ENCODE measurements at places on chromosomes 7 and 10. TPM values are rescaled to one million over a fixed set of nuclear protein-coding genes. Genes with fewer than 3 reads are reported as not detected.

RPA3 gene
- 56.6 TPM for total RNA-seq

ZNF138 gene
- 5.6 TPM for total RNA-seq

TCAF2 gene
- 3.3 TPM for total RNA-seq

ANLN gene
- 133 TPM for total RNA-seq

POLR1F gene
- 27.7 TPM for total RNA-seq

DNA sequence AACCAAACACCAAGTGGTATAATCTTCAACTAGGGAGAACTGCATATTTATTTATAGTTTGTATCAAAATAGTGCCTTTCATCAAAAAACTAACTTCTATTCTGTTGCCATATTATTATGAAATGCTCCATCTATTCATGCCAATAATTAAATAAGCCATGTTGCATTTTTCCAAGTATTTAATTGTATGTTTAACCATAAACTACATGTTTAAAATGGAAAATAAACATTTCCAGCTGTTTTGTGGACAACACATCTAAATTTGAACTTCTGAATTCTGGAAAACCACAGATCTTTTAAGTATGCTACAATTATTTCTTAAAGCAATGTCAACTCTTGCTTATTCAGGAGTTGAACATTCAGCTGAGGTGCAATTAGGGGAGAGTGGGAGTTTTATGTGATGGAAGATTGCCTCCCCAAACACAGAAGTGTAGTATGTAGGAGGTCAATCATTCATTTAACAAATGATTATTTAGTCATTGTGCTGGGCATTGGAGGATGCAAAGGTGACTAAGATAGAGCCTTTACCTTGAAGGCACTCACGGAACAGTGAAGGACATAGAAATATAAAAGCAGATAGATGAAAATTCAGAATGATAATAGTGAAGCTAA lies 80.7 kb upstream of the PPP1R3C start:
- DNase-seq = no peak

DNA sequence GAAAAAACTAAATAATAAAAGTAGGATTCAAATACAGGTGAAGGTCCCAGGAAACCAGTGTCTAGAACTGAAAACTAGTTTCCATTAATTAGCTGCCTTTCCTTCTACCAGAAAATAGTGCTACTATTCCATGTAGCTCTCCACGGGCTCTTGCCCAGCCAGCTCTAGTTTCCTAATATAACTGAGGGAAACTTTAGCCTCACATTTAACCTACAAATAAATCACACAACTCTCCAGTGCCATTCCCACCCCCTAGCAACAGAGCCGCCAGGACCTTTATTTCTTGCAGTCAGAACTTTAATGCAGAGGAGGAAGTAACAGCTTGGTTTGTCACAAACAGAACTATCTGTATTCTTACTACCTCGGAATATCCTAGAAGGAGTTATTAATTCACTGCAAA lies 10.3 kb downstream of the TOMM7 start:
- DNase-seq = no peak

- DNase-seq = no peak
Observed at GRCh38 chr10:89580243-89580642, 44.8 kb upstream of the SLC16A12 start.

DNA sequence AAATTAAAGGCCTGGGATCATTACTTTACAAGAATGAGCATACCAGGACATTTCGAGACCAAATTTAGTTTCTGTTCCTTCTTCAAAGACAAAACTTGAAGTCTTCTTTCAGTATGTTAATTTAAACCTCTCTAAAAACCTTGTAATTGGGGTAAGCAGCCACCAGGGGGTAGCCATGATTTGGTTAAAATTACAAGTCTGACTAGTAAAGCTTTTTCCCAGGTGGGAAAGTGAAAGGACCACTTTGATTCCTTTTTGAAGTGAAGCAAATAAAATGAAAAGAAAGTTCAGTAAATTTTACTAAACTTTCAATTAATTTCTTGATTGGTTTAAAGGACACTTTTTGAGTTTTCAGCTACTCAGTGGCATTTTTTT lies 294.3 kb downstream of the BBS9 start:
- no peak for DNase-seq

GRCh38 chr10:113272511-113272910 lies 280.3 kb upstream of the HABP2 start:
- no peak for DNase-seq

GRCh38 chr7:1762238-1762945 lies 92.3 kb downstream of the ELFN1 start:
- DNase-seq = no peak

GRCh38 chr10:57846307-57847065 lies 421.2 kb downstream of the IPMK start:
- DNase-seq = no peak

- no peak for DNase-seq
Observed at GRCh38 chr7:33562996-33563395, 342.3 kb upstream of the BMPER start.

DNA sequence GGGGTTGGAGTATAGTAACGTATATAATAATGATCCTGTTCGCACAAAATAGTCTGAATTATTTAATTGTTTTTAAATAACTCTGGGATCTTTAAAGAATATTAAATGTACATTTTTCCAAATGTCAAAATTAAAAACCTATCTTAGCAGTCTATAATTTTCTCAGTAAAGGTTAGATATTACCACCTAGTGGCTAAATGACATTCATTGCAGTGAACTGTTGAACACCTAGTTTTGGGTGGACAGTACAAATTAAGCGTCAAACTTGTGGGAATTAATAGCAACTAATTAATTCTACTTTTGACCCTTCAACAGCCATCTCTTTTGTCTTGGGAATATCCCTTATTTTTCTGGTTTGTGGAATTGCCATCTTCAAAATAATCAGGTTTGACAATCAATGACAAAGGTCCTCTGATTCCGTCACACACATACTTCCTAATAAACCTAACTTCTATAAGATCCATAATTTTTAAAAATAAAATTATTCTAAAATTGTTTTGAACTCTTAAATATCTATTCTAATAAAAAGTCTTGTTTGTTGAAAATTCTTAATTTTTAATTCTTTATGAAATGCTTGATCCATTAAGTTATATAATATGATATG lies 165.7 kb downstream of the SEMA3D start:
- no peak for DNase-seq

- DNase-seq = no peak
Observed at GRCh38 chr10:19891429-19891828, 75.2 kb downstream of the PLXDC2 start.
